T-helper 2 cell (primary cell): ENCODE measurements at places on chromosomes 11 and 22.

DNA sequence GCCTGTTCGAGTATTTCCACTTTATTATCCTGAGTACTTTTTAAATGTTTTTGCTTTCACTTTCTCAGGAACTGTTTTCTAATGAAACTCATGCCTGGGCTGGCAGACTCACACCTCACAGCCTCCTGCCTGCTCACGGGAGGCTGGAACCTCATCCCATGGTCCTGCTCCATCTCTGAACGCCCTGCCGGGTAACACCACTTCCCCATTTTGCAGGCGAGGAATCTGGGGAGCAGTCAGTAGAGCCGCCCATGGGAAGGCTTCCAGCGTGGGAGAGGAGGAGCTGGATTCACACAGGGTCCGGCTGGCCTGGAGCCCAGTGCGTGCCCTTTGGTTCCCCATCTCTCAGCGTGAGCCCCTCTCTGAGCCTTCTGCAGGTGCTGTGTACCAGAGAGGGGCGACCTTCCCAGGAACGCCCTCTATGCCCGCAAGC lies 53.6 kb downstream of the SCUBE1 start:
- no peak for DNase-seq

GRCh38 chr11:121366038-121366437 lies 73.5 kb downstream of the SC5D start:
- DNase-seq, result no peak

DNA sequence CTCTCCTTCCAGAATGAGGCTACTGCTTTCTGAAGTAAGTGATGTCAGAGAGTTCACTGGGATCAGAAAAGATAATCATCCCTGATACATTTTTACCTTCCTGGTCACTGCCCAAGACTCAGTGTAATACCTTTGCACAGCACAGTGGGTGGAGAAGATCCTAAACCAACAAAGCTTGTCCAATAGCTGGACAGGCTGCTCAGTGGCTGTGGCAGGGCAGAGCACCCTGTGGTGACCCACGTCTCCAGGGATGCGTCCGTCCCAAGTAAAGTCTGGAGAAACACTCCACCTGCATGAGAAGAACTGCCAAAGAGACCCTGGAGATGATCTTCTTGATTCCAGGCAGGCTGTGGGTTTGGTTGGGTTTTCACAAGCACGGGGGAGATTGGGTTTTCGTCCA lies 31.0 kb upstream of the TLCD5 start:
- no peak for DNase-seq

- DNase-seq, result no peak
Observed at GRCh38 chr11:77438487-77438886, 35.4 kb downstream of the PAK1 start.

- no peak for DNase-seq
Observed at GRCh38 chr11:119029340-119030028, 1.2 kb downstream of the SLC37A4 start.

- no peak for DNase-seq
Observed at GRCh38 chr11:73536961-73537360, 61.0 kb downstream of the FAM168A start.

- DNase-seq, result no peak
Observed at GRCh38 chr11:127071606-127072005, 71.0 kb upstream of the KIRREL3 start.

DNA sequence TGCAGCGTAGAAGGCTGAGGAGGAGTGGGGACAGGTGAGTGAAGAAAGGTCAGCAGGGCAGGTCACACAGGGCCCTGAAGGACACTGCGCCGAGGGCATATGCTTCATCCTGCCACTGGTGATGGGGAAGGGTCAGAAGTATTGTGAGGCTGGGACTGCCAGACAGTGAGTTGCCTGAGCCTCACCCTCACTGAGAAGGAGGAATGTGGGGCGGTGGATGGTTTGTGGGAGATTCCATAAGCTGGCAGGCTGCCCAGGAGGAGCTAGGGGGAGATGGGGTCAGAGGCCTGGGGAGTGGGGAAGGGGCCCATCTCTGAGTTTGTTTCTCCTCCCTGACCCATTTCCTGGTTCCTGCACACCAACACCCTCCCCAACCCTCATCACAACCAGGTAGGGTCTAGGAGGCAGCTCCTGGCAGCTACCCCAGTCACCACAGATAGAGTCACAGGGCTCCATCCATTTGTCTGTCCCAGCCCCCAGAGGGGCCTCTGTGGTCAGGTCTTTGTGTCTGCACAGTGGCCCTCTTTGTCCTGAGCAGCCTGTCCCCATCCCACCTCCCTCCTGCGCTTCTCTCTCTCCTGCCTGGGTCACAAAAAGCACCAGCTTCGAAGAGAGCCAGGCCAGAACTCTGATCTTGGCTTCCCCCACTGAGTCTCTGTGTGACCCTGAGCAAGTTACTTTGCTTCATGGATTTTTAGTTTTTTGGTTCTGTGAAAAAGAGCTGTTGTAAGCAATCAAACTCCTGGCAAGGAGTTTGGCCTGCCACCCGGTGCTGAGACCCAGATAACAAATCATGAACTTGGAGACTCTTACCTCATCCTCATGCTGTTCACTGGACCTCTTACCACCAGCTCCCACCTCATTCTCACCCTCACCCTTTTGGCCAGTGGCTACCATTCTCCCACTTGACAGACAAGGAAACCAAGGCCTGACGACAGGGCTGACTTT lies 4.6 kb upstream of the P2RY2 start:
- no peak for DNase-seq

GRCh38 chr11:124174001-124174583 lies 9.1 kb upstream of the OR10D3 start:
- no peak for DNase-seq

DNA sequence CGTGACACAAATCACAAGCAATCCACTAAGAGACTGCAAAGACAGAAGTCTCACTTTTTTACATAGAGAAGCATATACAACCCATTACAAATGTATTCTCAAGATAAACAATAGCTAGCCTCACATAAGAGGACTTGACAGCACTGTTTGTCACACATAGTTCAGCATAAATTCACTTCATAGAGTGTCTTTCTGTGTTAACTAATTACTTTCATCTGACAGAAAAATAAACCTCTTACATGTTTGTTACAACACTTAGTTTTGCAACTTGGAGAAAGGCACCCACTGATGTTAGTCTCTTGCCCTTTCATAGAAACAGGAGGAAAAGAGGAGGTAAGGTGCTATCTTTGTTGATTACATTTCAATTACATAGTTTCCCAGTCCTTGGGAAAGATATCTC lies 2221.9 kb upstream of the RAG2 start:
- no peak for DNase-seq

GRCh38 chr11:9664276-9665171 lies 647 bp downstream of the SWAP70 start:
- peak; percentile 3 for DNase-seq

DNA sequence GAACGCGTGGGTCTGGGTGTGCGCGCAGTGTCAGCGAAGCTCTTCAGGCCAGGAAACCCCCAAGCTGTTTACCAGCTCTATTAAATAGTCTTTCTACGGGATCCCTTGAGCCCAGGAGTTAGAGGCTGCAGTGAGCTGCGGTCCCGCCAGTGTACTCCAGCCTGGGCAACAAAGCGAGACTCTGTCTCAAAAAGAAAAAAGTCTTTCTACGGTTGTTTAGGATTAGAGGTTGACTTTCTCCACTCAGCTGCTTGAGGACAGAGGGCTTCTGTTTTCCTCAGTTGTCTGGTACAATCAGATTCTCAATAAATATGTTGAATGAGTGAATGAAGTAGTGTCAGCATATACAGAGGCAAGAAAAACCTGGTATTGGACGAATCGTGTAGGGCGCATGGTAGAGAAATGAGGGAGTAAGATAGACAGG lies 619 bp downstream of the SART1 start:
- no peak for DNase-seq

- no peak for DNase-seq
Observed at GRCh38 chr11:123060277-123061000, 1.5 kb downstream of the HSPA8 start.

DNA sequence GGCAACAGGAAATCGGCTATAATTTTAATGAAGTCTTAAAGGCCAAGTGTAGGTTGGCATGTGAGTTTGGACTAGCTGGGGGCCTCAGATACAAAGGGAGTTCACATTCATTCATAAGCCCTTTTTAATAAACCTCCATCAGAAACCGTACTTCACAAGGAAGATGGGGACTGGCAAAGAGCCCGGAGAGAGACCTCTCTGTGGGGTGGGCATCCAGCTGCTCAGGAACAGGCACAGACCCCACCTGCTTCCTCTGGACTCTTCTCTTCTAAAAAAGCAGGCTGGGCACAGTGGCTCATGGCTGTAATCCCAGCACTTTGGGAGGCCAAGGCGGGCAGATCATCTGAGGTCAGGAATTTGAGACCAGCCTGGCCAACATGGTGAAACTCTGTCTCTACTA lies 3.9 kb upstream of the ARFGAP3 start:
- no peak for DNase-seq

DNA sequence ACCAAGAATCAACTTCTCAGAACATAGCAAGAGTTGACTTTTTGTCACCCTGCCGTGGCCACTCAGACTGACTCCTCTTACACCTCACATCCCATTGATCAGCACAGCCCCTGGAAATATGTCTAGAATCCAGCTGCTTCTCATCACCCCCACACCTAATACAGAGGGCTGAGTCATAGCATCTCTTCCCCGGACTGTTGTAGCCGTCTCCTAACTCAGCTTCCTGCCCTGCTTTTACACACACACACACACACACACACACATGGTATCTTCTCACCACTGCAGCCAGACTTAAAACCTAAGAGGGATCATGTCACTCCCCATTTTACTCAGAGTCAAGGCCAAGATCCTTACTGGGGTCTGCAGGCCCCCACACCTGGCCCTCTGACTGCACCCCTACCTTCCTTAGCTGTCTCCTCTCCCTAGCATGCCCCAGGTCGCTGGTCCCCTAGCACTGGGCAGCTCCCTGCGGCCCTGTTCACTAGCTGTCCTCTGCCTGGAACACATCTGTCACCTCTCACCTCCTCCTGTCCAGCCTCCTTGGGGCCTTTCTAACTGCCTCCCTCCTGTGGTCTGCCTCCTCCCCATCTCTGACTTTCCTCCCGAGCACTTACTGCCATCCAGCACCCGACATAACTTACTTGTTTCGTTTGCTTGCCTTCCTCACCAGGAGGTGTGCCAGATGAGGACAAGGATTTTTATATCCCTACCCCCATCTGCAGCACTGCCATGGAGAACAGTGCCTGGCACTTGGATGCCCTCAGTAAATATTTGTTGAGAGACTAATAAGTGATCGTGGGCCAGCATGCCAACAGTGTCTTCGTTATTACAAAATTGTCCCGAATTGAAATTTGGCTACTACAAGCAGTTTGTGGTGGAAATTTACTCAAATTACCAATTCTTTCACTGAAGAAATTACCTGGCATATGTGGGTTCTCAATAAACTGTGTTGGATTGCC lies 61.9 kb downstream of the BMAL1 start:
- no peak for DNase-seq

DNA sequence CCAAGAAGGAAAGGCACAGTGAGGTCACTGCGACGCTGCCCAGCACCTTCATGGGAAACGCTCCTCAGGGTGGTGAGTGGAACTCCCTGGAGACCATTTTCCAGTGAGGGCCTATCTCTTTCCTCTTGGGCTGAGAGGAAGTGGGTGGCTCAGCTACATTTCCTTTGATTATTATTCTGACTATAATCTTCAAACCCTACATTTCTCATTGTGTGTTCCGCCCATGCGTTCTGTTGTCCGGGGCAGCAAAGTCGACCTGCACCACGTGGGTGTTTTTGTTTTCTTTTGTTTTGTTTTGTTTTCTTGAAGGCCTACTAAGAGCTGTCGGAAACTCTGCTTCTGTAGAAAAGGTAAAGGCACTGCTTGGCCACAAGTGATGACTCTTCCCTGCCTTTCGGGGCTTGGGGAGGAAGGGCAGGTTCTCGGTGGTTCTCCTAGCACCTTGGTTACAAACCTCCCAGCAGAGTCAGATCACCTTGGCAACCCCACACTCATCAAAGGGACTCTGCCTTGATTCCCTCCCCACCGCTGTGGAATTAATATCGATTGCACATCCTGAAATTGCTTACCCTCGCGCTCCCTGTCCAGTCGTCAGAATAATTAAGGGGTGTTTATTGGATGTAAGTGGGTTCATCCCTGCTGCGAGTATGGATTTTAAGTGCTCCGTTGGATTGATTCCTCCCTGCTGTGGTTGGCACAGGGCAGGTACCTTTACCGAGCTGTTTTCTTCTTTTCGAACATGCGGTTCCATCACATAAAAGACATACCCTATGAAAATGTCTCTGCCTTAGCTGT lies 7.3 kb downstream of the PARVB start:
- DNase-seq, result no peak

DNA sequence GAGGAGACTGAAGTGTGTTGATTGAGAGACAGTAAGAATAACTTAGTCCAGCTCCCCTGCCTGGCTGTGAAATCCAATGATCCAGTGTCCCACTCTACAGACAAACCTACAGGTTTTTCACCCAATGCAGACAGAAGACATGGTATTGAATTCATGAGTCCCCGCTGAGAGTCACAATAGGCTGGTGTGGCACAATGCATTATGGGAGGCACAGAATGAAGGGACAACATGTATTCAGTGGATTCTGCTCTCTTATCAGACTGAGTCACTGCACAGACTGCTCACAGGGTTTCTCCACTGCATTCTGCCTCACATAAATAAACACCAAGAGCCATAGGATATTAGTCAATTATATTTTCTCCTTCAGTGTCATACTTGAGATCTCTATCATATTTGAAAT lies 55.2 kb upstream of the TOP3B start:
- no peak for DNase-seq

DNA sequence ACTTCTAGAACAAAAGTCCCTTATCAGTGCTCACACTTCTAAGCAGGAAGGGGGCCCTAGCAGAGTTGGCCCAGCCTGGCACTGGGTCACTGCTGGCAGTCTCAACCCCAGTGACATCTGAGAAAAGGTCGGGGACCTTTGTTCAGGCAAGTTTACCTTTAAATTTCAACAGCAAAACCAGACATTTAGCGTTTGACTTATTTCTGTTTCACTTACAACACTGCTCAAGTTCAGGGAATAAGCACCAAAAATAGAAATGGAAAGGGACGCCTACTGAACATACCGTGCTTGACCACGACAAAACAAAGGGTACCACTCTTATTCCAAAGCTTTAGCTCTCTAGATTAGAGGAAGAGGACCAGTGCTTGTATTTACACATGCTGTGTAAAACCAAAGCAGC lies 26.2 kb downstream of the PITPNB start:
- DNase-seq, result no peak

DNA sequence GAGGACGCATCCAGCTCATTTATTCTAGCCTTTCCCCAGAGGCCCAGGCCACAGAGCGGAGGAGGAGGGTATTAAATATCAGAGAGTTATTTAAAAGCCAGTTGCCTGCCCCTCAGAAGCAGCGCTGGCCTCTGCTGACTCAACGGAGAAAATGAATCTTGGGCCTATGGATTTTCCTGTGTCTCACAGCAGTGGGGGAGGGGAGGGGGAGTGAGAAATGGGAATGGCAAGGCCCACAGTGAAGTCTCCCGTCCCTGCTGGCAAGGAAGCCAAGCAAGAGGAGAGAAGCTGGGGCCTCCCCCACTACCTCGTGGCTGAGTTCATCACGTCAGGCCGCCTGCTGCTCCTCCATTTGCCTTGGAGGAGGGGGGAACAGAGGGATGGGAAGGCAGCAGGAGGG lies 4.5 kb upstream of the TPBGL start:
- DNase-seq, result no peak

GRCh38 chr11:114162719-114163123 lies 103.2 kb downstream of the ZBTB16 start:
- DNase-seq, result no peak
